Stimulated activated CD4-positive, alpha-beta T cell treated with anti-CD3 and anti-CD28 coated beads, TNF-alpha, amount 100 ng/mL, for 24 hours (primary cell): ENCODE measurements at places on chromosomes 6 and 20.

GRCh38 chr6:64553249-64553786, 917.7 kb downstream of the PHF3 start:
- no peak for DNase-seq

GRCh38 chr6:53233309-53233708, 84.7 kb upstream of the GCM1 start:
- no peak for DNase-seq

- no peak for DNase-seq
Observed at GRCh38 chr6:3194535-3195419, 32.7 kb downstream of the TUBB2B start.

GRCh38 chr6:106614592-106615257, 14.6 kb downstream of the RTN4IP1 start:
- no peak for DNase-seq

DNA sequence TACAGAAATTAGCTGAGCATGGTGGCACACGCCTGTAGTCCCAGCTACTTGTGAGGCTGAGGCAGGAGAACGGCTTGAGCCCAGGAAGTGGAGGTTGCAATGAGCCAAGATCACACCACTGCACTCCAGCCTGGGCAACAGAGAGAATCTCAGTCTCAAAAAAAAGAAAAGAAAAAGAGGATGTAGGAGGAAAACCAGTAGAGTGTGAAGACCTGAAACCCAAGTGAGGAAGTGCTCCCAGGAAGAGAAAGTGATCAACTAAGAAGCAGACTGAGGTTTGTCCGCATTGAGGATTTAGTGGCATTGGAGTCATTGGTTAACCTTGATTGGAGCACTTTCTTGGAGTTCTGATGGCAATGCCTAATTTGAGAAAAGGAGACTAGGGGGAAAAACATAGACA, 20.6 kb upstream of the TASP1 start:
- DNase-seq = no peak

DNA sequence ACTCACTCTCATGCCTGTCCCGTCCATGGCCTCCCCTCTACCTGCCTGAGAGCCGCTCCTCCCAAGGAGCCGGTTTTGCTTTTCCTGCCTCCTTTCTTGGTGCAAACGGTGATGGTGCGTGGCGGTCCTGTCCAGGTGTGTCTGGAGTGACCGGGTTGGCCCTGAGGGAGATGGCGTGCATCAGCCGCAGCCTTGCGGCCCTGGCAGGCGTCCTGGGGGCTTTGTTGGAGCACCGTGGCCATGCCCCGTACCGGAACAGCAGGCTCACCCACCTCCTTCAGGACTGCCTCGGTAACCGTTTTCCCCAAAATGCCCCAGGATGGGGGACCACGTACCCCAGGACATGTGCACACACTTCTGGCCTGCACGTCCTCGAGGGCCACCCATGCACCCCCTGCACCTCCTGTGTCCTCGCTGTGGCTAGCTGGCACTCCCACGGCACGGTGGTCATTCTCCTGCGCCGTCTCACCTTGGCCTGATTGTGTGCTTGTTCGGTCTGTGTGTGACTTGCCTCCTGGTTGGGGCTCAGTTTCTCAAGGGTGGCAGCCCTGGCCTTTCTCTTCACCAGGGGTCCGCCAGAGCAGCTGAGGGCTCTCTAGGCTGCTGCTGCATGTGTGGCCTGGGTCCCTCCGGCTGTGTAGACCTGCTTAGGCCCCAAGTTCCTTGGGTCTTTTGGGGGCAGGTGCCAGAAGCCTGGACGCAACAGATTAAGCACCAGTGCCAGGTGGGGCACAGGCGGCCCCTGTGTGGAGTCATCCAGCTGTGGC, 36.4 kb downstream of the FRMD1 start:
- no peak for DNase-seq
